ENCODE measurements at places on chromosomes 3 and 15. TPM values are rescaled to one million over a fixed set of nuclear protein-coding genes. Genes with fewer than 3 reads are reported as not detected.

MST1R gene
- total RNA-seq: 0.96 TPM

OSTN gene
- total RNA-seq: 10.4 TPM

SERINC4 gene
- not detected for total RNA-seq

CDHR4 gene
- not detected for total RNA-seq

CD200 gene
- 25.1 TPM for total RNA-seq

GALNT15 gene
- total RNA-seq: 27.1 TPM

COL6A5 gene
- not detected for total RNA-seq

KAT2B gene
- 5.6 TPM for total RNA-seq

ITIH1 gene
- total RNA-seq: 0.56 TPM

CCR9 gene
- not detected for total RNA-seq

STRA6 gene
- total RNA-seq: 2.5 TPM

ADAMTSL3 gene
- total RNA-seq: 0.38 TPM

ATP2B2 gene
- not detected for total RNA-seq

LIPH gene
- 2.3 TPM for total RNA-seq

C3orf49 gene
- total RNA-seq: not detected

DNAH12 gene
- total RNA-seq: 0.28 TPM

TIGIT gene
- under 0.01 TPM for total RNA-seq

HLTF gene
- 91.9 TPM for total RNA-seq

SOX14 gene
- total RNA-seq: not detected

PPM1M gene
- 18.8 TPM for total RNA-seq

CADPS gene
- 0.85 TPM for total RNA-seq

MEGF11 gene
- not detected for total RNA-seq

CASR gene
- total RNA-seq: not detected

GABRR3 gene
- total RNA-seq: not detected

TMEM207 gene
- total RNA-seq: not detected

DTWD1 gene
- 29.7 TPM for total RNA-seq

HCLS1 gene
- 1.7 TPM for total RNA-seq

FOXB1 gene
- not detected for total RNA-seq

Data from regular cardiac myocyte (primary cell).